ENCODE measurements at places on chromosomes 4 and X. TPM values are rescaled to one million over a fixed set of nuclear protein-coding genes. Genes with fewer than 3 reads are reported as not detected.
A peak's percentile ranks its signal among the peaks of the same experiment; 100 is the strongest.

The TTC29 gene
- under 0.01 TPM for total RNA-seq

GRCh38 chr4:163558539-163559044 lies 64.1 kb downstream of the TMA16 start:
- no peak for DNase-seq

DNA sequence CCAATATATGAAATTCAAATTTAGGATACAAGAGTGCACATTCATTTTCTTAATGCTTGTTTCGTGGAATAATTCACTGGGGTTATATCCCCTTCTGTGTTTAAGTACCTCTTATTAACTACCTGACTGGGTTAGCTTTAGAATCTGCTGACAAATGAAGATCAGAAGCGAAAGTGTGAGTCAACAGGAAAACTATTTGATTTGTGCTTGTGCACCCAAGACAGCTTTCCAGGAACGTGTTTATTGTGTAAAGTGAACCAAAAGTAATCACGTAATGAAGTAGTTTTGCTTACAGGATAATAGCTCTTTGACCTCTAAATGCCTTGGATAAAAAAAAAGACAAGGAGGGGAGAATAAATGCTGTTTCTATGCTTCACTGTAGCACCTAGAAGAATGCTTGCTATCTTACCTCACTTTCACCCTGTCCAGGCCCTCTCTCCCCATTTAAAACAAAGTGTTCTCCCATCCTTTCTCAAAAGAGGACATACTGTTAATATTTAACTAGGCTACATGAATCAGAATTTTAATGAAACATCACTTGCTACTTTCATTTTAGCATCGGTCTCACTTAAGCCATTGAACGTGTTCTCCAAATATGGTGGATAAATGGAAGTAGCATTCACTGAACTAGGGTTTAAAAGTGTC lies 141.9 kb downstream of the THOC2 start:
- DNase-seq = no peak

GRCh38 chr4:24279911-24280375 lies 304.4 kb downstream of the DHX15 start:
- no peak for DNase-seq

The DGKQ gene
- total RNA-seq = 13.5 TPM

- no peak for DNase-seq
These were observed 450.7 kb downstream of the UBE2NL start for GRCh38 chrX:144334577-144334976.

The MTNR1A gene
- not detected for total RNA-seq

The HTR2C gene
- under 0.01 TPM for total RNA-seq

The NAA11 gene
- total RNA-seq = under 0.01 TPM

DNA sequence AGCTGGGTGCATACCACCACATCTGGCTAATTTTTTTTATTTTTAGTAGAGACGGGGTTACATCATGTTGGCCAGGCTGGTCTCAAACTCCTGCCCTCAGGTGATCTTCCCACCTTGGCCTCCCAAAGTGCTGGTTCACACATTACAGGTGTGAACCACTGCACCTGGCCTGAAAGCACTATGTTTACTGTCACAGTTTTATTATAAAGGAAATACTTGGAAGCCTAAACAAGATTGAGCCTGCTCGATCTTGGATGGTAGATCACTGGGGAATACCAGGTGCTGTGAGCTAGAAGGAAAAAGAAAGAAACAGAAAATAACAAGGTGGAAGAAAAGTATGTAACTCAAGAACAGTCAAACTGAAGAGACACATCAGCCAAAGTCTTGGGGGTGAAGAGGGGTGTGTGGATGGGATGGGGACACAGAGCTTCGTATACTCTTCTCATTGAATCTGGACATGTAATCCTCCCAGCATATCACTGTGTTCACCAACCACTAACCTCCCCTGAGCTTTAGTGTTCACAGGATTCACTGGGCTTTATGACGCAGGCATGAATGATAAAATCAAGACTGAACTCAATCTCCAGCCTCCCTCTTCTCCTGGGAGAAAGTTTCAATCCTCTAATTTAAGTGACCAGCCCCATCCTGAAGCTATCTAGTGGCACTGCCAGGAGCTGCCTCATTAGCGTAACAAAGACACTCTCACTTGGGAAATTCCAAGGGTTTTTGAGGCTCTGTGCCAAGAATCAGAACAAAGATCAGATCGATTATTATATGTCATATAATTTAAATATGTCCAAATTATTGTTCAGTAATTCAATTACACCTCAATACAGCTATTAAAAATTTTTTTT lies 40.9 kb downstream of the PDS5A start:
- no peak for DNase-seq

The OTUD6A gene
- not detected for total RNA-seq

The DMP1 gene
- total RNA-seq = not detected

- DNase-seq = no peak
These were observed 60.7 kb downstream of the HPGD start for GRCh38 chr4:174461466-174462106.

The SPANXN4 gene
- not detected for total RNA-seq

The SLC35A2 gene
- 14.3 TPM for total RNA-seq

GRCh38 chr4:133866328-133866699 lies 335.3 kb downstream of the PABPC4L start:
- DNase-seq = no peak

DNA sequence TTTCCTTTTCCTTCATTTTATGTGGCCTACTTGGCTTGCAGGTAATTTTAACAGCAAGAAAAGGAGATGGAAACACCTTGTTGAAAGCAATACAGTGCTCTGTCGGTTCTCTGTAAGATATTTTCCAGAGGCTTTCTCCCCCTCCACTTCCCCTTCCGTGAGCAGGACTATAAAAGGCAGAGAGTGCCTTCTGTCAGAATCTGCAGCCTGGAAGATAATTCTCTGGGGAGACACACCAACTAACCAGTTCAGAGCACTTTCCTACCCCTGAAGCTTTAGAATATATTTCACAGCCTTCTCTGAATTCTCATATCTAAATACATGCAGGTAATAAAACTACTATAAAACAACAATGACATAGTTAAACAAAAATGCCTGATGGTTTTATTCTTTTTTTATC lies 141.1 kb downstream of the IDS start:
- no peak for DNase-seq

GRCh38 chr4:71009890-71010588 lies 16.6 kb downstream of the DCK start:
- peak; percentile 47 for DNase-seq

DNA sequence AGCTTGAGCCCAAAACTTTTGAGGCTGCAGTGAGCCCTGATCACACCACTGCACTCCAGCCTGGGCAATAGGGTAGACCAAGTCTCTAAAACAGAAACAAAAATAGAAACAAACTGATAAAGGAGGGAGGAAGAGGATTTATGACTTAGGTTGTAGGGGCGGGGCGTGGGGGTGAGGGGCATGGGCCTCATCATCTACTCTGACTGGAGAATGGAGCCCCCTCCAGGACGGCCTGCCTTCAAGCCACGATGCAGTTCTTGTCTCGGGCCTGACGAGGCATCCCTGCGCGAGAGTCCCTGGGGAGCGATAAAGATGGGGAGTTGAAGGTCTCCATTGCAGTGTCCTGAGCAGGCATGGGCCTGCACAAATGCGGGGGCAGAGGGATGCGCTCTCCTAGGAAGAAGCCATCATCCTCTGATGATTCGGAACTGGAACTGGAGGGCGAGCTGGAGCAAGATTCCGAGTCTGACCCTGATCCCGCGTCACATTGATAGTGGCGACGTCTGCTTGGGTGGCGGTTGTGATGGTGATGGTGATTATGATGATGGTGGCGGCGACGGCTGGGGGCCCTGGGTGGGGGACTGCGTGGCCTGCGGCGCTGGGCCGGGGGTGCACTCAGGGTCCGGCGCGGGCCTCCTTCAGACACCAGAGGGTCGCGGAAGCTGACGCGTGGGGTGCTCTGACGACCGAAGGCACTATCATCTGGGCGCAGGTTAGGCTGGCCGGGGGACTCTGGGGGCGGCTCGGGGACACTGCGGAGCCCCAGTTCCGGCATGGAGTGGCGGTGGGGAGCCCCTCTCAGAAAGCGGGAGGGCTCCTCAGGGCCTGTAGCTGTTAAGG lies 4.0 kb downstream of the PLP2 start:
- DNase-seq = no peak

The YIPF7 gene
- total RNA-seq = under 0.01 TPM

DNA sequence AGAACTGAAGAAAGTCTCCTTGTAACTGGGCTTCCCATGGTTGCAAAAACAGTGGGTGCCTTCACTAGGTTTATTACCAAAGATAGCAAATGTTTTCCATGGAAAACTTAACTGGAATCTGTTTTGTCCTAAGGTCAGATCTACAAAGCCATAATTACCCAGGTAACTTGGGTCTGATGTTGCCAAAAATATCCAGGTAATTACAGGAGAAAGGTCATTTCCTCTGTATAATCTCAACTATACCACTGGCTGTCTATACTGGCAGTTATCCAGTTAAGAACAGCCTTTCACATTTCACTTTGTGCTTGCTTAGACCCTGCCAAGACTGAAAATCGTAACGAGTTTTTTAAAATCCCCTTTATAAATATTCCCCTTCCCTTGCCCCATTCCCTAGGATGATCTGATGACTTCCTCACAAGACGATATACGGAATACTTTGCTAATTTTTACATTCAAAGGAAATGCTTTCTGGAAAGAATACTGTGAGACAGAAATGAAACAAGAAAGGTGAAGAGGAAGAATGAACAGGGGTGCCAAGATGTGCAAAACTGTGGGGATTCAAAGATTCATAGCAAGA lies 105.5 kb downstream of the MAML3 start:
- DNase-seq = no peak

The TMPRSS11D gene
- total RNA-seq = not detected

GRCh38 chr4:127968586-127968985 lies 3.4 kb downstream of the ABHD18 start:
- no peak for DNase-seq

The TEC gene
- total RNA-seq = 14.8 TPM

GRCh38 chr4:105387466-105387865 lies 86.4 kb downstream of the PPA2 start:
- no peak for DNase-seq

- no peak for DNase-seq
These were observed 12.8 kb upstream of the IQSEC2 start for GRCh38 chrX:53294024-53294648.

The GLRA3 gene
- under 0.01 TPM for total RNA-seq

DNA sequence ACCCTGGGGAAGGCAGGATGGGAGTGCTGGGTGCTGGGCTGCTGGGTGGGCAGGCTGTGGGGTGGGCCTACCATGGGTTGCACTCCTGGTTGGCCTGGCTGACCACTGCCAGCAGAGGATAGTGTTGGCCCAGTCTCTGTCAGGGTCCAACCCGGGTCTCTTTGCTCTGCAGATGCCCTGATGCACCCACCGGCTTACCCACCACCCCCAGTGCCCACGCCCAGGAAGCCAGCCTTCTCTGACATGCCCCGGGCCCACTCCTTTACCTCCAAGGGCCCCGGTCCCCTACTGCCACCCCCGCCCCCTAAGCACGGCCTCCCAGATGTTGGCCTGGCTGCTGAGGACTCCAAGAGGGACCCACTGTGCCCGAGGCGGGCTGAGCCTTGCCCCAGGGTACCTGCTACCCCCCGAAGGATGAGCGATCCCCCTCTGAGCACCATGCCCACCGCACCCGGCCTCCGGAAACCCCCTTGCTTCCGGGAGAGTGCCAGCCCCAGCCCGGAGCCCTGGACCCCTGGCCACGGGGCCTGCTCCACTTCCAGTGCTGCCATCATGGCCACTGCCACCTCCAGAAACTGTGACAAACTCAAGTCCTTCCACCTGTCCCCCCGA lies 14.2 kb upstream of the ADD1 start:
- no peak for DNase-seq

- no peak for DNase-seq
These were observed 26.4 kb upstream of the LRCH2 start for GRCh38 chrX:115260330-115260729.

DNA sequence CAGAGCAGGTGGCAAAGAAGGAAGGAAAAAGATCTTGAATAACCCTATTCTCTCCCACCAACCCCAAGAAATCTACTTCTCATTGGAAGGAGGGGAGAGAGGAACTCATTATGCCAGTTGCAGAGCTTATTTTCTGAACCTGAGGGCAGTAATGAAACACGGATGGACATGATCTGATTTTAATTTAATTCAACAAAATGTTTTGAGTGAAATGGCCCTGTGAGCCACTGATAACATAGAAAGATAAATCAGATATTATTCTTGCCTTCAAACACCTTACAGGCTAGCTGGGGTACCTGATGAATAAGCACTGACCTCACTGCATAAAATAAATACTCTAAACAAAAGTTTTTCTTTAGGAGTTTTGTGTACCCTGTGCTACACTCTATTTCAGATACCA lies 30.3 kb downstream of the DAPP1 start:
- DNase-seq = no peak

GRCh38 chr4:127501103-127501502 lies 131.7 kb upstream of the INTU start:
- DNase-seq = no peak

- DNase-seq = no peak
These were observed 85.2 kb upstream of the LNX1 start for GRCh38 chr4:53676402-53676871.

GRCh38 chr4:110372485-110372884 lies 103.5 kb upstream of the ENPEP start:
- no peak for DNase-seq

GRCh38 chr4:184457535-184458249 lies 16.7 kb downstream of the IRF2 start:
- DNase-seq = no peak

- DNase-seq = peak; percentile 43
These were observed 5.3 kb downstream of the GAGE10 start for GRCh38 chrX:49308604-49309269.

The VCX3B gene
- total RNA-seq = not detected

The TAF9B gene
- total RNA-seq = 17.2 TPM

The RIPPLY1 gene
- not detected for total RNA-seq

- no peak for DNase-seq
These were observed 205.4 kb downstream of the HS3ST1 start for GRCh38 chr4:11223311-11223710.

The ARSD gene
- total RNA-seq = 69.7 TPM

DNA sequence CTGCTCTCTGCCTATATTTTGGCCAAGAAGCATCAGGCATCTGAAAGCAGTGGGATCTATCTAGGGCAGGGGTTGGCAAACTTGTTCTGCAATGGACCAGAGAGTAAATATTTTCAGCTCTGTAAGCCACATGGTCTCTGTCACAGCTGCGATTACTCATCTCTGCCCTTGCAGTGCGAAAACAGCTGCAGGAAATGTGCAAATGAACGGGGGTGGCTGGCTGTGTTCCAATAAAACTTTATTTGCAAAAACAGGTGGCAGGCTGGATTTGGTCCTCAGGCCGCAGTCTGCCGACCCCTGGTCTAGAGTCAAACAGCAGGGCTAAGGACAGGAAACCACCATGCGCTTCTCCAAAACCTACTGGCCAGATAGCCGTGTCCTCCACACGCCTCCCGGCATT lies 48.6 kb downstream of the ACOX3 start:
- no peak for DNase-seq

DNA sequence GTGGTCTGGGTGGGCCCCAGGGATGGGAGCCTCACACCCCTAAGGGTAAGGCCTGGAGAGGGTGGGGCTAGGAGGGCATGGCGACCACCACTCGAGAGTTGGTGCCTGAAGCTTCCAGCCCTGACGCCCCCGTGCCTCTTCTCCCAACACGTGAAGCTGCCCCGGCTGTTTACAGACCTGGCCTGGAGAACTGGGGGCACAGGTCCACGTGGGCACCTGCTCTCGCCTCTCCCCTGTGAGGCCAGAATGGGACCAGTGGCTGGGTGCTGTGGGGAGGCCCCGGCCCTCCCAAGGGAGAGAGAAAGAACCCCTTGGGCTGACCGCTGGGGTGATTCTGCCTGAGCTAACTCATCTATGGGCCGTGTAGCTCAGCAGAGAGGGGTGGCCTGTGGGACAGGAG lies 15.5 kb downstream of the NAT8L start:
- no peak for DNase-seq

GRCh38 chrX:78532363-78532762 lies 126.8 kb downstream of the RTL3 start:
- DNase-seq = no peak

Measured in hematopoietic multipotent progenitor cell (in vitro differentiated cells).